Type B pancreatic cell (in vitro differentiated cells): ENCODE measurements at places on chromosomes 2 and 18. TPM values are rescaled to one million over a fixed set of nuclear protein-coding genes. Genes with fewer than 3 reads are reported as not detected.

DNA sequence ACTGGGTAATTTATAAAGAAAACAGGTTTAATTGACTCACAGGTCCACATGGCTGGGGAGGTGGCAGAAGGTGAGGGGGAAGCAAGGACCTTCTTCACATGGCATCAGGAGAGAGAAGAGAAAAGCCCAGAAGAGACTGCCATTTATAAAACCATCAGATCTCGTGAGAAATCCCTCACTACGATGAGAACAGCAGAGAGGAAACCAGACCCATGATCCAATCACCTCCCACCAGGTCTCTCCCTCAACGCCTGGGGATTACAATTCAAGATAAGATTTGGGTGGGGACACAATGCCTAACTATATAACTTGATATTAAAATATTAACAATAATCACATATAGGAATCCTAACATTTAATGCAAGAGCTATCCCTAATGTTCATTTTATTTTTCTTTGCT is 31.8 kb downstream of the MEMO1 start:
- H3K4me3 ChIP-seq = no peak overlapping the region
- peaks cover 23% of the 10 kb centered on the region for H3K4me1 ChIP-seq
- no peaks in the 10 kb centered on the region for H3K27me3 ChIP-seq
- H3K36me3 ChIP-seq = peaks cover 4% of the 10 kb centered on the region
- DNase-seq = no peak

DNA sequence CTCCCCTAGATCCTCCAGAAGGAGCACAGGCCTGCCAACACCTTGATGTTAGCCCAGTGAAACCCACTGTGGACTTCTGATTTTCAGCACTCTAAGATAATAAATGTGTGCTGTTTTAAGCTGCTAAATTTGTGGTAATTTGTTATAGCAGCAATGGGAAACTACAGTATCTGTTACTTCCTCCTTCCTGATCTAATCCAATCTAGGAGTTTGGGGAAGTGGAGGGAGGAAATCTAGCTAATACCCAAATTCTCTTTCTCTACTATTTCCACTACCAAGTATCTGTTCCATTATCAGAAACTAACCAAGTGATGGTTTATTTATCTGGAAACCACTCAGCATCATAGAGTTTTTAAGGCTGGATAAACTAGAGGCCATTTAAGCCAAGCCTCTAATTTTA is 64.9 kb downstream of the AFF3 start:
- H3K36me3 ChIP-seq = no peaks in the 10 kb centered on the region
- H3K4me1 ChIP-seq = peaks cover 5% of the 10 kb centered on the region
- H3K4me3 ChIP-seq = no peak overlapping the region
- H3K27ac ChIP-seq = no peak overlapping the region
- H3K27me3 ChIP-seq = peaks cover 19% of the 10 kb centered on the region

DNA sequence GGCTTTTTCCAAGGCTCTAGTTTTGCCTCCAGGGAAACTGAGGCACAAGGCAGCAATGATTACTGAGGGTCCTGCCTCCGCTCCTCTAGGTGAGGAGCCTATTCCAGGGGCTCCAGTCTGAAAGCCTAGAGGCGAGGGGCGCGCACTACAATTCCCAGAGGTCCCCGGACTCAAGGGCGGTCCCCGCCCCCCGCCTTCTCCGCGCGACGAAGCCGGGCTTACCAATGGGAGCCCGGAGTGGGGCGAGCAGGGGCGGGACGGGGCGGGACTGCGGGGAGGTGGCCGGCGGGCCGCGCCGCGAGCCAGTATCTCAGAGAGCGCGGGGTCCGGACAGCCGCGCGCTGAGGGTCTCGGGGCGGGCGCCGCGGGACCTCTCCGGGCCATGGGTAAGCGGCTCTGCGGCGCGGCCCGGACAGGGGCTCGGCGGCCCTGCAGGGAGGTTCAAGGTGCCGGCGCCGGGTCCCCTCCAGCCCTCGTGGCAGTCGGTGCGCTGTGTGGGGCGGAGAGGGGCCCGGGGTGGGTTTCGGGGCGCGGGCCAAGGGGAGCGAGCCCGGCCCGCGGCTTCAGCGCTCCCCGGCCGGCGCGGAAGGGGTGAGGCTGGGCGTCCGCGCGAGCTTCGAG is at the start of gene ARID5A:
TSS of gene ARID5A (plus strand) at position 308 of the 621 bp plus-strand sequence. CDS start at position 383, 75 bp downstream.
- H3K27ac ChIP-seq = peak within 1 kb of the TSS; percentile 39
- peaks cover 36% of the 10 kb centered on the region for H3K27me3 ChIP-seq
- DNase-seq = peak; percentile 88
- H3K36me3 ChIP-seq = peaks cover 3% of the 10 kb centered on the region

Gene CFAP53
- total RNA-seq = 0.59 and 1.1 TPM in 2 replicates

GRCh38 chr2:142940606-142941223 is 63.3 kb downstream of the KYNU start:
- no peaks in the 10 kb centered on the region for H3K27me3 ChIP-seq
- DNase-seq = no peak
- no peak overlapping the region for H3K4me3 ChIP-seq
- peaks cover 3% of the 10 kb centered on the region for H3K4me1 ChIP-seq

DNA sequence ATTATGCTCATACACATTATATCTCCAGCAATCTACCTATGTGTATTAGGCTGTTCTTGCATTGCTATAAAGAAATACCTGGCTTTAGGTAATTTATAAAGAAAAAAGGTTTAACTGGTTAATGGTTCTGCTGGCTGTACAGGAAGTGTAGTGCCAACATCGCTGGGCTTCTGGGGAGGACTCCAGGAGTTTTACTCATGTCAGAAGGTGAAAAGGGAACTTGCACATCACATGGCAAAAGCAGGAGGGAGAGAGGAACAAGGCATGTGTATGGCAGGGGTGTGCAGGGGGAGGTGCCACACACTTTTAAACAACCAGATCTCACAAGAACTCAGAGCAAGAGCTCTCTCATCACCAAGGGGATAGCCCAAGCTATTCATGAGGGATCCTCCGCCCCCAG is 715.4 kb upstream of the ZEB2 start:
- no peak overlapping the region for H3K27ac ChIP-seq
- H3K4me1 ChIP-seq = no peaks in the 10 kb centered on the region
- H3K4me3 ChIP-seq = no peak overlapping the region
- H3K36me3 ChIP-seq = no peaks in the 10 kb centered on the region
- H3K27me3 ChIP-seq = peaks cover 3% of the 10 kb centered on the region

GRCh38 chr2:60597346-60597745 is 43.9 kb upstream of the BCL11A start:
- H3K27ac ChIP-seq = no peak overlapping the region
- DNase-seq = no peak
- H3K27me3 ChIP-seq = no peaks in the 10 kb centered on the region
- peaks cover 6% of the 10 kb centered on the region for H3K4me1 ChIP-seq

Gene KATNAL2
- total RNA-seq = 1.9 and 8.6 TPM in 2 replicates

DNA sequence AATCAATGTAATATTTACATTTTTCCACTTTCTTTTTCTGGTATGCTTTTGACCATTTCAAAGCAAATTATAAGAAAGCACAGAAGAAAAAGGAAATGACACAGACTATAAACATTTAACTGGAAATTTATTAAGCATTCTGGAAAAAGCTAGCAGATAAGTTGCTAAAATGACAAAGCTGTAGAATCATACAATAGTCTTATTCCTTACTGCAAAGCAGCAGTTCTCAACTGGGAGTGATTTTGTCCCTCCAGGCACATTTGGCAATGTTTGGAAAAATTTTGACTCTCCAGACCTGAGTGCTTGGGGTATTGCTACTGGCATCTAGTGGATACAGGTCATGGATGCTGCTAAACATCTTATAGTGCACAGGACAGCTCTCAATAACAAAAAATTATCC is 75.1 kb downstream of the MBD5 start:
- peaks cover 3% of the 10 kb centered on the region for H3K4me1 ChIP-seq
- no peak overlapping the region for H3K4me3 ChIP-seq
- H3K36me3 ChIP-seq = no peaks in the 10 kb centered on the region
- no peak for DNase-seq
- no peaks in the 10 kb centered on the region for H3K27me3 ChIP-seq
- H3K27ac ChIP-seq = no peak overlapping the region

DNA sequence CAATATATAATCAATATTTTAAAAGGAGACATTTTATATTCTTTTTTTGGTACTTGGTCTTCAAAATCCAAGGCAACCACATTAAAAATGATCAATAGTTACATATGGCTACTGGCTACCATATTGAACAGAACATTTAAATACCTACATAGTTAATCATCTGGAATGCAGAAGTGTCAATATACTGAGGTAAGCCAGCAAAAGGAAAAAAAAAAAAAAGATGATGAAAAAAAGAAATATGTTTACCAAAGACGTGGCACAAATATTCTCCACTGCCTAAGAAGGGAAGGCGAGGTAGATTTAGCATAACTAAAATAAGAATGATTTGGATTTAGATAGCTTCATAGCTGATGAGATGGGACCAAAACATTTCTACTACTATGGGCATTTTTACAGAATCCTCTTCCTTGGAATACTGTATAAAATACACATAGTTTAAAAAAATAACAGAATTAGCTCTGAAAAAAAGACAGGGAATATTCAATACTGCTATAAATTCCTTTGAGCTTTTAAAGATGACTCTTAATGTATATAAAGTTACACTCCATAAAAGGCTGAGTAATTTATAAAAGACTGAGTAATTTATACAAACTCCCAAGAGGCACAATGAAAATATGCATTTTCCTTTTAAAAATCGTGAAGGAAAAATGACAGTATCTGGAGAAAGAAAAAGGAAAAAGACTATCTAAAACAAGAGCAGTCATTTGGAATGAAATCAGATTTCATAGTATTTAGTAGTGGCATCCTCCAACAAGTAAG is 63.5 kb downstream of the CDH2 start:
- no peaks in the 10 kb centered on the region for H3K27me3 ChIP-seq
- no peak overlapping the region for H3K4me3 ChIP-seq
- peaks cover 41% of the 10 kb centered on the region for H3K4me1 ChIP-seq
- H3K27ac ChIP-seq = no peak overlapping the region

- no peak for DNase-seq
- peaks cover 3% of the 10 kb centered on the region for H3K27me3 ChIP-seq
- H3K4me3 ChIP-seq = peak overlapping the region; percentile 16
- H3K27ac ChIP-seq = no peak overlapping the region
These were observed 5.6 kb upstream of the DNMT3A start for GRCh38 chr2:25347205-25347815.

- H3K4me3 ChIP-seq = no peak overlapping the region
- no peaks in the 10 kb centered on the region for H3K27me3 ChIP-seq
- DNase-seq = no peak
- no peaks in the 10 kb centered on the region for H3K4me1 ChIP-seq
- H3K27ac ChIP-seq = no peak overlapping the region
These were observed 54.5 kb downstream of the SLC39A10 start for GRCh38 chr2:195711478-195711877.

DNA sequence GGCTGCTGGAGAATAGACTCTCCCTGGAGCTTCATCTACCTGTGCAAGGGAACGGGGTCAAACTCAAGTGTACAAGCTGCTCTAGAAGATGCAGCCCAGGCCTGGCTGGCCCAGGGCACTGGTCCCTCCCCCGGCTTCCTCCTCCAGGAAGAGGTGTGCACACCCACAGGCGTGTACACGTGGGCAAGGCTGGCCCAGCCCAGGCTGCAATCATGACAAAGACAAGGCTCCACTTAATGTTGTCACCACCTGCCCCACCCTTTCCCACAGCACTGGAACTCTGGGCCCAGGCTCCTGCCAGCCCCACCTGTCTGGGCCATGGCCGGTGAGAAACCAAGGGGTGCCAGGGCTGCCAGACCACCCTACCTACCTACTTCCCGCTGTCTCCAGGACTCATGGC is 29.6 kb upstream of the ALPP start:
- H3K4me3 ChIP-seq = no peak overlapping the region
- DNase-seq = no peak
- no peaks in the 10 kb centered on the region for H3K4me1 ChIP-seq

DNA sequence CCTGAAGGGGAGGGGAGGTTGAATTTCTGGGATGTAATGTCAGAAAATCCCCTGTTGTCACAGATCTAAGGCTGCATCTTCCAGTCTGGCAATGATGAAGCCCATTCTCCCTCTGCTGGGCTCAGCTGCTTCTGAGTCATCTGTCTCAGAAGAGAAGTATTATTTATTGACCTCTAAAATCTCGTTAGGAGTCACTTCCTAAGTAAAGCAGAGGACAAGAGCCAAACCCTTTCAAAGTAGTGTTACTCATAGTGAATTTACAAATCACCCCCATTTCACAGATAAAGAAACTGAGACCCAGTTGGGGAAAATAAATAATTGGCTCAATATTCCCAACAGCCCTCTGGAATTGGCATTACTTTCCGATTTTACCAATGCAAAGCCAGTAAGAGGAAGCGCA is 167.3 kb upstream of the SKOR2 start:
- no peak for DNase-seq
- H3K27ac ChIP-seq = no peak overlapping the region
- no peaks in the 10 kb centered on the region for H3K36me3 ChIP-seq
- H3K27me3 ChIP-seq = peaks cover 67% of the 10 kb centered on the region

- no peak overlapping the region for H3K4me3 ChIP-seq
- DNase-seq = no peak
- no peaks in the 10 kb centered on the region for H3K36me3 ChIP-seq
- H3K27me3 ChIP-seq = no peaks in the 10 kb centered on the region
These were observed 375.3 kb upstream of the KLHL29 start for GRCh38 chr2:23009545-23010149.

GRCh38 chr2:236694146-236694888 is 124.7 kb downstream of the ACKR3 start:
- no peaks in the 10 kb centered on the region for H3K36me3 ChIP-seq
- H3K4me1 ChIP-seq = peaks cover 35% of the 10 kb centered on the region
- H3K27ac ChIP-seq = no peak overlapping the region

DNA sequence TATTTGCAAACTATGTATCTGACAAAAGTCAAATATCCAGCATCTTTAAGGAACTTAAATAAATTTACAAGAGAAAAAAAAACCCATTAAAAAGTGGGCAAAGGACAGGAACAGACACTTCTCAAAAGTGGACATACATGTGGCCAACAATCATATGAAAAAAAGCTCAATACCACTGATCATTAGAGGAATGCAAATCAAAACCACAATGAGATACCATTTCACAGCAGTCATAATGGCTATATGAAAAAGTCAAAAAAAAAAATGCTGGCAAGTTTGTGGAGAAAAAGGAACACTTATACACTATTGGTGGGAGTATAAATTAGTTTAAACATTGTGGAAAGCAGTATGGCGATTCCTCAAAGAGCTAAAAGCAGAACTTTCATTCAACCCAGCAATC is 130.3 kb upstream of the LHCGR start:
- H3K4me3 ChIP-seq = no peak overlapping the region
- no peak overlapping the region for H3K27ac ChIP-seq
- H3K36me3 ChIP-seq = no peaks in the 10 kb centered on the region
- peaks cover 4% of the 10 kb centered on the region for H3K4me1 ChIP-seq
- DNase-seq = no peak
- peaks cover 24% of the 10 kb centered on the region for H3K27me3 ChIP-seq

- peaks cover 8% of the 10 kb centered on the region for H3K27me3 ChIP-seq
- peaks cover 25% of the 10 kb centered on the region for H3K4me1 ChIP-seq
- H3K4me3 ChIP-seq = no peak overlapping the region
- peak; percentile 51 for DNase-seq
- H3K36me3 ChIP-seq = no peaks in the 10 kb centered on the region
- peak overlapping the region; percentile 6 for H3K27ac ChIP-seq
These were observed 185.7 kb downstream of the ACKR3 start for GRCh38 chr2:236755278-236755840.

Gene RTP5
- total RNA-seq = not detected in 2 replicates

Gene ESPNL
- 0.12 and 0.24 TPM in 2 replicates for total RNA-seq

- H3K36me3 ChIP-seq = no peaks in the 10 kb centered on the region
- H3K4me3 ChIP-seq = no peak overlapping the region
- H3K27me3 ChIP-seq = peaks cover 8% of the 10 kb centered on the region
- peaks cover 10% of the 10 kb centered on the region for H3K4me1 ChIP-seq
- no peak overlapping the region for H3K27ac ChIP-seq
These were observed 25.7 kb upstream of the COX7A2L start for GRCh38 chr2:42386682-42387081.
